ENCODE measurements at places on chromosomes 2 and 18. TPM values are rescaled to one million over a fixed set of nuclear protein-coding genes. Genes with fewer than 3 reads are reported as not detected.

DNA sequence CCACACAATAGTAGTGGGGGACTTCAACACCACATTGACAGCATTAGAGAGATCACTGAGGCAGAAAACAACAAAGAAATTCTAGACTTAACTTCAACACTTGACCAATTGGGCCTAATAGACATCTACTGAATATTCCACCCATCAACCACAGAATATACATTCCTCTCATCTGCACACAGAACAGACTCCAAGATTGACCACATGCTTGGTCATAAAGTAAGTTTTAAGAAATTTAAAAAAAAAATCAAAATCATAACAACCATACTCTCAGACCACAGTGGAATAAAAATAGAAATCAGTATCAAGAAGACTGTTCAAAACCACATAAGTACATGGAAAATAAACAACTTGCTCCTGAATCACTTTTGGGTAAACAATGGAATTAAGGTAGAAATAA, 9.0 kb upstream of the FLACC1 start:
- no peak for DNase-seq

DNA sequence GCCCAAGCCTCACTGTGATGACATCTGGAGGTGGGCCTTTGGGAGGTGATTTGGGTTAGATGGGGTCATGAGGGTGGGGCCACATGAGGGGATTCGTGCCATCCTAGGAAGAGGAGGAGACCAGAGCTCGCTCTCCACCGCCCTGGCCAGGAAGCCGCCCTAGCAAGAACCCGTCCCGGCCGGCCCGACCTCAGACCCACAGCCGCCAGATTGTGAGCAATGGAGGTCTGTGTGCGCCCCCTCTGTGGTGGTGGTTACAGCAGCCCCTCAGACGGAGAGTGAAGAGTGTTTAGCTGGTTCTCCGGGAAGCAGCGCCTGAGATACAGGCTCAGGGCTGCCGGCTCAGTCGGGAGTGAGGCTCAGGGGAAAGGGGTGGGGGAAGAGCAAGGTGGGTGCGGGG, 83.3 kb downstream of the RTP5 start:
- DNase-seq: no peak

DNA sequence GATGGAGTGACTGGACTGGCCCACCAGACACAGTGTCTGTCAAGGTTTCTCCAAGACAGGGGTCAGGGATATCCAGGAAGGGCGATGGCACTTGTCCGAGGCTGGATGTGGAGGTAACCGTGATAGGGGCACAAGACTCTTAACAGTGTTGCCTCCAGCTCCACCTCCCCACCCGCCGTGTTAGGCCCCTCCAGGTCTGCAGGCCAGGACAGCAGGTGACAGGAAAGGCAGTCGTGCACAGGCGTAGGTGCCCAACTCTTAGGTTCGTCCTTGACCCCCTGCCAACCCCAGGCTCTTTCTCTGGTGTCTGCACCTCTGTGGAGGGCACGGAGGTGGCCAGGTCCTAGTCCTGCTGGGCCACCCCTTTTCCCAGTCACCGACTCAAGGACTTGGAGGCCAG, 10.1 kb downstream of the ITM2C start:
- DNase-seq: no peak

GRCh38 chr2:64604155-64604554, 49.6 kb downstream of the SERTAD2 start:
- DNase-seq: no peak

DNA sequence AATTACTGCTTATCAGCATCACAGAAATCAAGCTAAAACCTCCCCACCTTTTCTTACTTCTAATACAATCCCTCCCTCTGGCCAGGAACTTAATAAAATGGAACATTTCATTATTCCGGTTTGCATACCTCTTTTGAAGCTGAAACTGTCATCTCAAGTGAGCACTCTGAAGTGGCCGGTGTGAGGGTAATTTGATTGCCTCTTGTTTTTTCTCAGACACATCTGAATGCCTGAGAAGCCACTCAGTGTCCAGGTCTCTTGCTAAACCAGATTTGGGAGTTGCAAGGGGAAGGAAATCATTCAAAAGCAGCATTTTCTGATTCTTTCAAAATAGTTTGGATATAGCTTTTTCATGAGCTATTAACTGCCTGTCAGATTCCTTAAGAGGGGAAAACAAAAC, 190.3 kb downstream of the C1D start:
- DNase-seq: no peak

GRCh38 chr2:44398243-44398897, 36.6 kb downstream of the CAMKMT start:
- DNase-seq: no peak

DNA sequence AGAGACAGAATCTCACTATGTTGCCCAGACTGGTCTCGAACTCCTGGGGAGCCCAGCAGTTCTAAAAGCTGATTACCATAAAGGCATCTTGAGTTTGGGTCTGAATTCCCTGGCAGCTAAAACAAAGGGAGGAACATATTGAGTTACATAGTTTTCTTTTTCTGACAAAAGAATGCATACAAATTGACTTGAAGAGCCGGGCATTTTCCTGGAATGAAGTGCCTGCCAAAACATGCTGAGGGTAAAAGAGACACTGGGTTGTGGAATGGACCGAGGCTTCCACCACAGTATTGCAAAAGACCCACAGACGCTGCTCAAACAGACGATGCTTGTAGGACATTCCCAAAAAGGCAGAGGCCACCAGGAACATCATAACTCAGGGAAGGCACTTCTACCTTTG, 35.1 kb upstream of the ROCK2 start:
- no peak for DNase-seq

DNA sequence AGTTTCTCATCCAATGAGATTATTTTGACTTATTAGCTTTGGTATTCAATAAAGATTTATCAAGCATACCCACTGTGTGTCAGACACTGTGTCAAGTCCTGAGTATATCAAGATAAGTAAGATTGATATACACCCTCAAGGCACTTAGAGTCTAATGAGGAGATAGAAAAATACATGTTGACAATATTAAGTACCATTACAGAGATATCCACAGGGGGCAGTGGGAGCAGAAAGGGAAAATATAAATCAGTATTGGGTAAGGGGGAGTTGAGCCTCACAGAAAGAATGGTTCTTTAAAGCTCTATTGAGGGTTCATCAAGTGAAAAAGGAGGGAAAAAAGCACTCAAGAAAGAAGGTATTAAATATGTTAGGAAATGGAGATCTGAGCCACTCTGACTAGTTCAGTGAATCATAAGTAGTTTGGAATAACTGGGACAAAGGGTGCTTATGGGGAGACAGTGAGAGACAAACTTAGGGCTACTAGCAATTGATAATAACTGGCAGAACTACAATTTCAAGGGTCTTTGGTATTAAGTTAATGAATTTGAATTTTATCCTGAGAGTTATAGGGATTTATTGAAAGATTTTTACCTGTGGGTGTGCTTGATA, 45.5 kb upstream of the SLC8A1 start:
- DNase-seq: no peak

DNA sequence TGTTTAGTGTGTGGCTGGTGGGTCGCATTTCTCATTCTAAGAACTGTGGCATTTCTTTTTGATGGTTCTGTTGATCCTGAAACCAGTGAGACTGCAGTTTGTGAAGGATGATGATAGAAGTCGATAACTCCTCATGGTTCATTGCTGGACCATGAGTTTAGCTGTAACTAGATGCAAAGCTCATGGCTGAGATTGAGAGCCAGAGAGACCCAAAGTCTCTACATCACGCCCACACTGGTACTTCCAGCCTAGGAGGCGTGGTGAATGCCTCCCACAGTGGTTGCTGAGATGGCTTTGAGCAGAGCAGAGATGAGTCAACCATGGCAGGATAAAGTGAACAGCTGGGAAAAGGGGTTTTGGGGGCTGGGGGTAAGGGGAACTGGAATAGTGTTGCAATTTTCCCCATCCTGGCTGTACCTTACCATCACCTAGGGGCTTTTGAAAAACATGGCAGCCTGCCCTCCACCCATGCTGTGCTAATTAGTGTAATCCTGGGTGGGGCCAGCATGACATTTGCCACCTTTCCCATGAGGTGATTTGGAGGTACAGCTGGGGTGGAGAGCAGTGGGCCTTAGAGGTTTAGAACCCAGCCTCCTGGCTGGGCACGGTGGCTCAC, 24.1 kb downstream of the INPP4A start:
- DNase-seq: no peak

DNA sequence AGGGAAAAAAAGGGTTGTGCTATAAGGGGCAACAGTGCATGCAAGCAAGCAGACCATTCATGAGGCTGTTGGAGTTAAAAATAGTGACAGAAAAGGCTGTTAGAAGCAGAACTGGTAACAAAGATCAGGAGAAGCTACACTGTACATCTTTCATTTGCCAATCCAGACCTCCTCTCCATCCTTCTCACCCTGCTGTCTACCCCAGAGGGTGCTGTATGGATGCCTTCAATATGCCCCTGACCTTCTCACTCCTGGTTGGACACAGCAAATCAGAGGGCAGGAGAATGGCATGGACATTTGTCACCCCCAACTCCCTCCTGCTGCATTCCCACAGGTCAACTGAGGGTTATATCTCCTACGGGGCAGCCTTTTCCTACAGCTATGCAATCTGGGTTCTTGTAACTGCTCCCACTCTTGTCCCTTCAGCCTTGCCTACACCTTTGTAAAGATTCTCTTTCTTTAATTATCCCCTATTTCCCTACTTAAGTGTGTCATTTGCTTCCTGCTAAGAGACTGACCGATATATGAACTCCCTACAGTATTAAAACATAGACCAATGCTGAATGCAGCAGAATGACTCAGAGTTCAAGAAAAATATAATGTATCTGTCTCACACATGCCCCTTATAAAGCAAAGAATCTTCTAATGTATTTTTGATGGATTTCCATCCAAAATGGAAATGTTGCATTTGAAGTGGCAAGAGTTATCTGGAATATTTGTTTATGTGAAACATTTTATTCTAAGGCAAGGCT, 169.2 kb upstream of the NCKAP5 start:
- no peak for DNase-seq

DNA sequence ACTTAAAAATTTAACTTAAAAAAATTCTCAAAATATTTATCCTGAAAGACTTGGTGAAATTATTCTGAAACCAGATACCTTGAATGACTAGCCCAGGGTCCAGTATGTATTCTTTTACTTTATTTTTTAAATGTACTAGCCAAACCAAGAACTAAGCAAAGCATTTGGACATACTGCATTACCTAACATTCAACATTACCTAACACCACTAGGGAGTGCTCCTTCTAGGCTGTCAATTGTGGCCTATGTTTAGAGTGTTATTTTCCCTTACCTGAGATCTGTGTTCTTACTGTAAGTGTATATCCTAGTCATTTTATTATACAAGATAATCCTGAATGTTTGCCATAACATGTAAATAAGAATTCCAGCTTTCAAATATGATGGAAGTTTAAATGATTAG, 496.6 kb downstream of the PTPRM start:
- no peak for DNase-seq

- DNase-seq: no peak
These were observed 15.4 kb downstream of the CFAP65 start for GRCh38 chr2:219025637-219026585.

DNA sequence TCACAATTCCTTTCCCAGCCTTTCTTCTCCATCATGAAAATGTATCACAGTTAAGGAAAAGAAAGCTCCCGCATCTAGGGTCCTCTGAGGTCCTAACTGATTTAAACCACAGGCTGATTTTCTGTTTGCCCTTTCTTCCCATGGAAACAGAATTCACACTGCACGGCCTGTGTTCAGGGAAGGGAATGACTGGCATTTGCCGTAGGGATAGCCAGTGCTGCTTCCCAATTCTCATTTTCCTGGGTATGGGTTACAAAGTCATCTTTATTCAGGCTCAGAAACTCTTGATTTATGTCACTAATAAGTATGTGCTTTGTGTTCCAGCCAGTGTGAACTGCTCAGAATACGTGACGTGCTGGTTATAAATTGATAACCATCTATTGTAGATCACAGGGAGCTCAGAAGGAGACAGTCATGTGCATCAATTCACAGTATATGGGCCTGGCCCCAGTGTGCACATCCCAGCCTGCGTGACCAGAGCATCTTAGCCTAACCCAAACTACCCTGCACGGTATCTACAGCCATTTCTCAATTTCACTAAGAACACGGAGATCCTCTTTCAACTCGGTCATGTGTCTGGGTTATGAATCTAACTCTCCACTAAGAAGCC, 163.3 kb downstream of the LRRC30 start:
- DNase-seq: no peak

GRCh38 chr2:8498994-8499393, 182.9 kb upstream of the ID2 start:
- DNase-seq: no peak

- no peak for DNase-seq
These were observed 22.7 kb downstream of the KDSR start for GRCh38 chr18:63344263-63344662.

GRCh38 chr2:197391220-197391717, 43.6 kb downstream of the SF3B1 start:
- DNase-seq: no peak

DNA sequence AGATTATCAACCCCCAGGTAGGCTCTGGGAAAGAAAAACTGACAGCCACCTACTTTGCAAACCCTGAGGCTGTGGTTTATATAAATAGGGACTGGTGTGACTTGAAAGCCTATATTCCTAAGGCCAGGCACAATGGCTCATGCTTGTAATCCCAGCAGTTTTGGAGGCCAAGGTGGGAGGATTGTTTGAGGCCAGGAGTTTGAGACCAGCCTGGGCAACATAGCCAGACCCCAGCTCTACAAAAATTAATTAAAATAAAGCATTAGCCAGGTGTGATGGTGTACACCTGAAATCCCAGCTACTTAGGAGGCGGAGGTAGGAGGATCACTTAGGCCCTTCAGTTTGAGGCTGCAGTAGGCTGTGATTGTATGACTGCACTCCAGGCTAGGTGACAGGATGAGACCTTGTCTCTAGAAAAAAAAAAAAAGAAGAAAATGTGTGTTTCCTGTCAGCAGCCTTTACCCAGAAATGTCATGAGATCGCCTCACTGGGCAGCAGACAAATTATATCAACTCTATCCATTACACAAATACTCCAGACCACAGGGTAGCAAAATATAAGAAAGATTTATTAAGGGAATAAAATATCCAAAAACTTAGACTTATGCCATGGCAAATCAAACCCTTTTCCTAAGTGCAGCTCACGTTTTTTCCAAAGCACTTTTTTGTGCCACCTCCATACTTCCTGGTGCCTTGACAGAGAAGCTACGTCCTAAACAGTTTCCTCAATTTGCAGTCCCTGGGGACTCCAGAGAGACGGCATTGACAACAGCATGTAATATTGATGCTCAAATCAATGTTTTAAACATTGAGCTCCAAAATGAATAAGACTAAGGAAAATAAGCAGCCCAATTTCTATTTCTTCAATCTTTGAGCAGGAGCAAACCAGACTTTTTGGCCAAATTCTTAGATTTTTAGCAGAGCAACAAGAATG, 190.8 kb upstream of the NDUFV2 start:
- DNase-seq: no peak

SLC5A7 gene
- 0.15 TPM for total RNA-seq

NPPC gene
- total RNA-seq: 4.7 TPM

MTLN gene
- total RNA-seq: 46.8 TPM

FAM124B gene
- 2.0 TPM for total RNA-seq

CAVIN2 gene
- total RNA-seq: not detected

NT5DC4 gene
- total RNA-seq: not detected

TMEM178A gene
- total RNA-seq: 14.0 TPM

ARHGAP28 gene
- total RNA-seq: 15.4 TPM

FBXO48 gene
- total RNA-seq: 1.1 TPM
